ENCODE measurements at places on chromosomes 11 and 22.

DNA sequence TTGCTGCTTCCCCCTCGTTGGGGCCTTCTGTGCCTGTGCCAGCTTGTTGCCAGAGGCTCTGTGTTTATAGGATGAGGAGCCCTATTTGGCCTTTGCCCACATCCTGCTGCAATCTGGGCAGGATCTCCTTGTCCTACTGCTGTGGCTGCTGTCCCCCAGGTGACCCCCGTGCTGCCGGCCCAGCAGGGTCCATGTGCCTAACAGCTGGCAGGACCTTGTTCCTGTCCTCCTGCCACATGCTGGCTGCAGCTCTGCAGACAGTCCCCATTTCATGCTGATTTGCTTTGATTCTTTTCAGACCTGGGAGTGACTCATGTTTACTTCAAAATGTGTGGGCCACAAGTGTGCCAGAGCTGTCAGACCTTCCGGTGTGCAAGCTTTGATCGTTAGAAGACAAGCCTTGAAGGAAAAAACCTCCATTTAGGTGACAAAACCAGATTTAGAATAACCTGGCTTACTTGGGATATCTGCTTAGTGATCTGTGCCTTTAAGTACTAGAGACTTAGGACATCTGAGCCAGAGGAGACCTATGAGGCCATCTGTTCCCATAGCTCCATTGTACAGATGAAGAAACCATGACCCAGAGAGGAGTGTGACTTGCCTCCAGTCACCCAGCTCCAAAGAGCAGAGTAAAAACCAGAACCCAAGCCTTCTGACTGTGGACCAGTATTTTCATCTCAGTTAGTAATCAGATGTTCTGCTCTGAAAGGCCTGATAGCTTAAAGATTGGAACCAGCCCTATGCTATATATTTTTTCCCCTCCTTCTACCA is 11.1 kb downstream of the NAV2 start:
- no peak for DNase-seq

- no peak for DNase-seq
These were observed 100.0 kb upstream of the NNMT start for GRCh38 chr11:114195981-114196731.

GRCh38 chr11:66868082-66868725 is 11.3 kb downstream of the LRFN4 start:
- DNase-seq = no peak

- DNase-seq = no peak
These were observed 63.6 kb downstream of the PARVG start for GRCh38 chr22:44244265-44244822.

DNA sequence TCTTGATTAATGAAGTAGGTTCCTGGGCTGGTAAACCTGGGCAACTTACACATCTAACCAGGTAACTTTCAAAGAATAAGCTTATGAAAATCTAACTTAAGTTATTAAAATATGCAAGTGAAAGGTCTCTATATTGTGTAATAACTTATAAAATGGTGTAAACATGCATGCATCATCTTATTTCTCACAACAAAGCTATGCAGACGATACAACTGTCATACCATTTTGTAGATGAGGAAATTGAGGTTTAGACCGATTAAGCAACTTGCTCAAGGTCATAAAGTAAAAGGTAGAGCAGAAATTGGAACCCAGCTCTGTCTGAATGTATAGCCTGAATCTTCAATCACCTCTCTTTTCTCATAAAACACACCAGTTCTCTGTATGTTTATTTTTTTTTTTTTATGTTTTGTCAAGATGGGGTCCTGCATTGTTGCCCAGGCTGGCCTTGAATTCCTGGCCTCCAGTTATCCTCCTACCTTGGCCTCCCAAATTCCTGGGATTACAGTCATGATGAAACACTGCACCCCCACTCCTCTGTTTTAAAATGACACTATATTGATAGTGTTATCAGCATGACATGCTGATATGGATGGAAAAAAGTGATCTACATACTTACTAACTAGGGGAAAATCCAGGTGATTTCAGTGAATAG is 109.6 kb downstream of the SGSM3 start:
- DNase-seq = no peak

GRCh38 chr11:125451400-125452124 is 44.5 kb downstream of the FEZ1 start:
- no peak for DNase-seq

- no peak for DNase-seq
These were observed 97.4 kb downstream of the WNT7B start for GRCh38 chr22:45879552-45879949.

DNA sequence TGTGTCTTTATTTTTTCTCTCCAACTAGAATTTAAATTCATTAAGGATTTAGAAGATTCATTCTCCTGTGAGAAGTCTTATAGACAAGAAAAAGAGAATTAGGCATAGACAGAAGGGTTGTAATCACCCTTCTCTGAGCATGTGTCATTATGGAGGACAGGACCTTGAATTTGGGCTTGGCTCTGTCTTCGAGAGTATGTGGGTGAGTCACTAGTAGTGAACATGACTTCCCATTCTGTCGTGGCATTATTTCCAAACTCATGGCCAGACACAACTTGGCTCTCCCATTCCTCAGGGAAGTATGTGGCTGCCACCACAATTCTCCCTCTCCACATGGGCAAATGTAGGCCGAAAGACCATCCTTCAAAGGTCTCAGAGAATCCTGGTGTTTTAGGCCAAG is 14.3 kb upstream of the ANKK1 start:
- DNase-seq = no peak

DNA sequence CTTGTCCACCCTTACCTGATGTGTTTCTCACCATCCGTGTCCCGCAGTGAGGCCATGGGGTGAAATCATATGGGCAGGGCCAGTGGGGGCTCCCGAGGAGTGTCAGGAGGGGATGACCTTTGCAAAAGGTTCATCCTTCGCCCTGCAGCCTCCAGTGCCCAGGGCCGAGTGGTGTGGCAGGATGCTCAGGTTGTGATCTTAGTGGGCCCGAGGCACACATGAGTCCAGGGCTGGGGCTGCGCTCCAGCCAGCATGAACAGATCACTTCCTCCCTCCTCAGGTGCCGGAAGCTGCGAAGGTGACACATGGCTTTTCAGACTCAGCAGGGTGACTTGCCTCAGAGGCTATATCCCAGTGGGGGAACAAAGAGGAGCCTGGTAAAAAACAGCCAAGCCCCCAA is 2.8 kb upstream of the FKBP2 start:
- no peak for DNase-seq

All from stimulated activated CD4-positive, alpha-beta T cell treated with anti-CD3 and anti-CD28 coated beads, Interleukin-15, amount 100 ng/mL, for 1 hour (primary cell).